ENCODE measurements at places on chromosomes 13 and 19. TPM values are rescaled to one million over a fixed set of nuclear protein-coding genes. Genes with fewer than 3 reads are reported as not detected.
A peak's percentile ranks its signal among the peaks of the same experiment; 100 is the strongest.

Gene PRSS57
- polyA plus RNA-seq: not detected

DNA sequence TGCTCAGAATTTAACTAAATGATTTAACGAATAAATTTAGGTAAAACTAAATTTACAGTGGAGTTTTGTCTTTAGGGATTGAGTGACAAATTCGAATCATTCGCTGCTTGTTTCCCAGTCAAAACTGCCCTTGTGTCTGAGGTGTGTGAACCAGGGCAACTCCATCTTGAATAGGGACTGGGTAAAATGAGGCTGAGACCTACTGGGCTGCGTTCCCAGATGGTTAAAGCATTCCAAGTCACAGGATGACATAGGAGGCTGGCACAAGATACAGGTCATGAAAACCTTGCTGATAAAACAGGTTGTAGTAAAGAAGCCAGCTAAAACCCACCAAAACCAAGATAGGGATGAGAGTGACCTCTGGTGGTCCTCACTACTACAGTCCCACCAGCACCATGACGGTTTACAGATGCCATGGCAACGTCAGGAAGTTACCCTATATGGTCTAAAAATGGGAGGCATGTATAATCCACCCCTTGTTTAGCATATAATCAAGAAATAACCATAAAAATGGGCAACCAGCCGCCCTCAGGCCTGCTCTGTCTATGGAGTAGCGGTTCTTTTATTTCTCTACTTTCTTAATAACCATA lies 10.2 kb upstream of the ANKRD10 start:
- no peak for DNase-seq

GRCh38 chr19:13960863-13961784 lies 8.8 kb downstream of the DCAF15 start:
- peak; percentile 16 for DNase-seq

DNA sequence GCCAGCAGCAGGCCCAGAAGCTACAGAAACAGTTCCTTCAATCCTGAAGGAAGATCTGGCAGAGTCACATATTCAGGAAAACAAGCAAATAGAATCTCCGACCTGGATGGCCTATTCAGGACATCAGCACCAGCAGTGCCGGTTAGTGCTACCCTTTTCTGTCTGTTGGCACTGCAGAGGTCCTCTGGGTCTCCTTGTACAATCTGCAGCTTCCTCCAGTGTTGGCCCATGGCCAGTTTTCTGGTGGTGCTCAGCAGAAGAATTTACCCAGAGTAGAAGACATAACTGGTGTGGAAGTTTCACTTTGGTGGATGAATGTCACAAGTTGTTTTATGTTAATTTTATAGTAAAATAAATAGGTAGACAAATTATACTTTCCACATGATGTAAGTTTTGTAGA lies 498.1 kb downstream of the COG6 start:
- no peak for DNase-seq

All from muscle of back (tissue), 13 donors.